ENCODE measurements at places on chromosomes 1 and 21.

- DNase-seq, result no peak
These were observed 451.4 kb upstream of the ADGRL2 start for GRCh38 chr1:81349194-81349965.

DNA sequence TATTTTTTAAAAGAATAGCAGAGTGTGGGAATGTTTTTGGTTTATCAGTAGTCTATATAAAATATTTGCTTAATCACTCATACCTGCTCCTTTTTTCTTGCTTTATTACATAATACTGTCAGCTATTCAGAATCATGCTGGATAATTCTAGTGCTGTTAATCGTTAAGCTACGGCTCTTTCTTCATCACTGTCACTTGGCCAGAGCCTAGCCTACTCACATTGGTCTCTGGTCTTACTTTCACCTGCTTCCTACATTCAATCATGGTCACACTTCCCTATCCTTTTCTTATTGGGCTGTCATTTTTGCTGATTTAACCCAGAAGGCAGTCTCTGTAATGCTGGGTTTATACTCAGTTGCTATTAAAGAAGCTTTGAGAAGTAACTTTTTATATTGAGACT, 2.5 kb downstream of the KLHL20 start:
- no peak for DNase-seq

GRCh38 chr1:78604643-78605042, 15.6 kb upstream of the IFI44L start:
- no peak for DNase-seq

DNA sequence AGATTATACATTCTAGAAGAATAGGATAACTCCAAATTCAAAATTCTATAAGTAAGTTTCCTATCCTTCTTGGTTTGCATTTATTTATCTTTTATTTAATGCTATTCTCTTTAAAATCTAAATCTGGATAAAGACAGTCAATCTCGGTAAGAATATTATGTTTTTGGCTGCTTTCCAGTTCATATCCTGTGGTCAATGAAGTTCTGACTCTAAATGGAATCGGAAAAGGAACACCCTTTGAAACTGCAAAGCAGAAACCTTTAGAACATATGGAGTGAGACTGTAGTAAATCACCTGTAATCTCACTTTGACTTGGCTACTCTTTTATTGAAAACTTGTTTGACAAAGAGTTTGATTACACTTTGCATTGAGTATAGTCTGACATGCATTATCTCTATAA, 85.2 kb downstream of the KIFAP3 start:
- no peak for DNase-seq

GRCh38 chr1:97119260-97120158, 397.9 kb downstream of the PTBP2 start:
- DNase-seq, result no peak

GRCh38 chr1:63968663-63969440, 195.0 kb downstream of the ROR1 start:
- no peak for DNase-seq

DNA sequence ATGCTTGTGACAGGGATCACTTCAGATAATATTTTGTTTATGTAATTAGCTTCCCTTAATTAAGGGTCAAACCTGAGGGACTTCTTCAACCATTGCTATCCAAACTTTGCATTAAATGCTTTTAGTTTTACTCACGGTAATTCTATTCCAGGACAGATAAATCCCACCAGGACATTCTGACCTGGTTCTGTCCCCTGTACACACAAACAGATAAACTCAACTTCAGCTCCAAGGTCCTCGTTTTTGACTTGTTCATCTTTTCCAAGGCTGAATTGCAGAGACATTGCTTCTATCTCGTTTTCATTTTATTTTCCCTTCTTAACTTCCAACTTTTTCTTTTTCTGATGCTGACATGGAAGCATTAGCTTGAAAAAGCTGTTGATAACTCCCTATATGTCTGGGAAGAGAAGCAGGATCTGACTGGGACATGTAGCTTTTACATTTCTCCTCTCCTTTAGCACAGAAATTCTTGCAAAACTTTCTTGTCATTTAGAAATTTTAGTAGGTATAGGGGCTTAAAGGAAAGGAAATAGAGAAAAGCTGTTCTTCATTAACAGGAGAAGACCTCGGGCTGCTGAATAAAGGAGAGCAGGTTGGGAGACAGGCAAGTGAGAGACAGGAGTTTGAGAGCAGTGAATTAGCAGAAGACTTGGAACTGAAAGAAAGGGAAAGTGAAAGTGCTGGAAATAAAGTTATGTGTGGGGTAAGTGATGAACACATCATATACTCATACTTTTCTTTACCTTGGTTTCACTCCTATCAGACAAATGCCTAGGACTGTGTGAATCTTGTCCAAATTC, 231.7 kb upstream of the B3GALT2 start:
- DNase-seq, result peak; percentile 40

GRCh38 chr1:214816603-214817002, 213.6 kb downstream of the CENPF start:
- no peak for DNase-seq

Data from CD4-positive, alpha-beta T cell treated with Interleukin-6 at 100 ng/mL for 8 hours (primary cell).